NCI-H2227 treated with DMSO at 0.1 percent for 48 hours (cell line): ENCODE measurements at places on chromosomes 2 and 18.

DNA sequence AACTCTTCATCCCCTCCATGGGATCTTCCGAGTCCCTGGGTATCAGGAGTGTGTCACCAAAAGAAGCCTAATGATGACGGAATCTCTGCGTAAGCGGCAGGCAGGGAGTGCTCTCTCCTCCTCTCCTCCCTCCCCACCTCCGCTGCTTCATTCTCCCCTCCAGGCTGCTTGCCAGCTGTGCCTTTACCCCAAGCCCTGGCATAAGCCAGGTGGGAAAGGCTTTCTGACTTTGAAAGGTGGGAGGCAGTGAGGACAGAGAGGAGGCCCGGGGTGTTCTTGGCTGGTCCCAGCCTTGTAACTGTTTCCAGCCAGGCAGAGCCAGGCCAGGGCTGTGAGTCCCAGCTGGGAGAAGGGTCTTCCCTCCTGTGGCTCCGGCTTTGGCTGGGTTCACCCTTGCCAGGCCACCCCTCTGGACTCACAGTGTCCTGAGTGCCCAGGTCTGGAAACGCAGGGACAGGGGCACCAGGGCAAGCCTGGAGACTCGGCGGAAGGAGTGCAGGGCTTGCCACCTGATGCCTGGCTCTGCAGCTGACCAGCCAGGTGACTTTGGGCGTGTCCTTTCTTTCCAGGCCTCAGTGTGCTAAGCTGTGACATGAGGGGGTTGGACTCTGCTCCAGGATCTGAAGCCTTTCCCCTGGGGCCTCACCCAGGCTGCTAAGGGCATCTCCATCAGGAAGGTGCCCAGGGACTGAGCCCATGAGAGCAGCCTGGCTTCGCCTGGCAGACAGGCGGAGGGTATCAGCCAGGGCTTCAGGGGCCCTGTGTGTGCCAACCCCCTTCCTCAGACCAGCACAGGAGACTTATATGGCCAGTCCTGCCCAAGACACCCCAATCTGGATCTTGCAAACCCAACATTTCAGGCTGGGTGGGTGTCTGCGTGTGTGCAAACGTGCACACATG is 32.7 kb upstream of the HPCAL1 start:
- no peak for DNase-seq

DNA sequence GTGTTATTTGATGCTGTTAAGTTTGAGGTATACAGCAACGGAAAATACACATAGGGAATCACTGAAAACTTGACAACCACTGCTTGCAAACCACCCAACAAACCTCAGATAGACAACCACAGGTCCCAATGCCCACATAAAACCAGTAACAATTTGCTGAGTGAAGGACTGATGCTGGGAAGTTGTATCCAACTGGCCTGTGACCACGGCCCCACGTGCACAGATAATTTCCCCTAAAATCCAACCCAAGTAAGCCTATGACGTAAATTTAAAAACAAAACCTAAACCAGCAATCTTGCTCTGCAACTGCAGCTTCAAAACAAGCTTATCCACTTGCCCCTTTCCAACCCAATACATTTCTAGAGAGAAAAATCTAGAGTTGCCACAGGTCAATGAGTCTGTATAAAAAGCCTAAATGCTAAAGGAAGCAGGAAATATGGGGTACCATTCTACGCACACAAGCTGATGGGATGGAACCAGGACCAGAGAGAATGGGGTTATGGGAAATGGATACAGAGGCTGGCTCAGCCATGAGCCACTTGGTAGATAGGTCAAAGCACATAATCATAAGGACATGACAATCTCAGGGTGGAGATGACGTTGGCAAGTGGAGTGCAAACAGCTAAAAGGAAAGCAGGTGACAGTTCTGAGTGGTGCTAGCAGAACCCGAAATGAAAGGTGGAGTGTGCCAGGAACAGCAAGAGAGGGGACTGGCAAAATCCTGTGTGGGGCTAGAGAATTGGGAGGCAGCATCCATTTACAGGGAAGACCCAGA is 27.8 kb upstream of the CREB1 start:
- no peak for DNase-seq

- DNase-seq = no peak
These were observed 57.0 kb downstream of the ICOS start for GRCh38 chr2:203993560-203993959.

DNA sequence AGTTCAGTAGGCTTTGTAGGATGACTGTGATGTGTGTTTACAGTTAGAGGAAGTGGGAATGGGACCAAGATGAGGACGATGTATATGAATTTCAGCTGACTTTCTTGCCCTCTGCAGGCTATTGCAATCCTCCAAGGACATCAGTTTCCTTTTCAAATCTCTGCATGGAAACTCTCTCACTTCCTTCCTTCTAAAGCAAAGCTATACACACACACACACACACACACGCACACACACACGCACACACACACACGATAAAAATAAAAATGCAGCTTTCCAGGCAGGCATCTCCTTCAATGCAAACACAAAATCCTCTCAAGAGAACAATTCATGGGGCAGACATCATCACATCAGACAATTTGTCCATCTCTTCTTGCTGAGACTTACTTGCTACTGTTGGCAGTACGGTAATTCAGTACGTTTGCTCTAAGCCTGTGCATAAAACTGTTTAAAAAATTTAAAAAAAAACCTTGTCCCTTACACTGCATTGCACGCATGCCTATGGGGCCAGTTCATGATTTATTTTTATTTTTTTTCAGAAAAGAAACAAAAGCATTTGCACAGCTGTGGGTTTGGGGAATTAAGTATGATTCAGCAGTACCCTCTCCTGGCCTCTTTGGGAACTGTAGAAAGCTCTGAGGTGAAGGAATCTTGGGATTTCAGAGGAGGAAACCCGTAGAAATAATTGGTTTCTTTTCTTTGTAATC is 27.1 kb upstream of the ICOS start:
- peak; percentile 88 for DNase-seq

DNA sequence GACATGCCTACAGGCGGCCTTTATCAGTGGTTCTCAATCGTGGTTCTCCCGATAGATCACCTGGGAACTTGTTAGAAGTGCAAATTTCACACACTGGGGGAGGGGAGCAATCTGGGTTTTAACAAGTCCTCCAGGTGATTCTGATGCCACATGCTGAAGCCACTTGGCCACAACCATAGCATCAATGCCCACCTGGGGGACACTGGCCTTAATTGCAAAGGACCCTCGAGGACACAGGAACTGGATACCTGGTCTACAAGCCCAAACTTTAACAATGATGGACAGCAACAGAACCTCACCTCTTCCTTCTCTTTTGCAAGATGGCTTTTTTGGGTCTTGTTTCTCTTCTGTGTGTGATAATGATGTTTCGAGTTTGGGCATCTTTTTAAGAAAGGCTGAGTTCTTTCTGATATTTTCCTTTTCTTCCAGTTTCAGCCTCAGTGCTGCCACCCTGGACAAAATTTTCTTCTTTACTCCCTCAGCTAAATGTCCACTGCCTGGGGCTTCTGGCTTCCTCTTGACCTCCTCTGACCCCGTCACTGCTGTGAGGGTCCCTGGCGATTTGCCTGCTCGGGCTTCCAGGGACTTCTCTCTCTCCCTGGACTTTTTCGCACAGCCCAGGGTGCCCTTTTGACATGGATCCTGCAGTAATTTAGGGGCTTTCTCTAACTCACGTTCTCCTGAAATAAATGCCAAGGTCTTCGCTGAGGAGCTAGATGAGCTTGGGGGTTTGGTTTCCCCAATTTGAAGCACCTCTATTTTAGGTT is 94.2 kb downstream of the ALPK2 start:
- DNase-seq = no peak

DNA sequence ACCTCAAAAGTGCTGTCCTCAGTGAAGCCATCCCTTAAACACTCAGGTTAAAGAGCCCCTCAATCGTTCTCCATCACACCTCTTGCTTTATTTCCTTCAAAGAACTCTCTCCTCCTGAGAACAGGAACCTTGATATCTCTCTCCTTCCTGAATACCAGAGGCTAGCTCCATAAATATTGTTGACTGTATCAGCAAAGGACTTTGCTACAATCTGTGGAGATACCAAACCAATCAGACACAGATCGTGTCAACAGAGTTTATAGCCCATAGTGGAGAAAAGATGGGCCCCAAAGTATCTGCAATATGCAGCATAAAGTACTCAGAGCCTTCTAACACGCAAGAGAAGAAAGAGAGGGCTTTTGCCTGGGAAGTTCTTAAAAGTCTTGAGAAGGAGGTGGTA is 36.4 kb downstream of the PLEKHM3 start:
- DNase-seq = no peak

DNA sequence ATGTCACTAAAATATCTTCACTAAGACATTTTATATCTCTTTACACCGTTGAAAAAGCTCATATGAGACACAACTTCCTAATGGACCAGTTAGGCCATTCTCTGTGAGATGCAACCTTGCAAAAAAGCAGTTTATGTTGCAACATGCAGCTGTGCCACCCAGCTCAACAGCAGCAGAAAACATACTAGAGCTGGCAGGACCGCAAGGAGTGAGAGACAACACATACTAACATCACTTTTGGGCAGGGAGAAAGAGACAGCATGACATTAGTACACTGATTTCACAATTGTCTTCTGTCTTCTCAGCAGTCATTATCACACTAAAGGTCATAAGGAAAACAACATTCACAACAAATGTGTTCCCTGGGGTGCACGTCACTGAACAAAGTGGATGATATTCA is 122.9 kb downstream of the EPB41L3 start:
- DNase-seq = no peak

GRCh38 chr2:108943751-108944150 is 45.3 kb downstream of the EDAR start:
- DNase-seq = no peak

DNA sequence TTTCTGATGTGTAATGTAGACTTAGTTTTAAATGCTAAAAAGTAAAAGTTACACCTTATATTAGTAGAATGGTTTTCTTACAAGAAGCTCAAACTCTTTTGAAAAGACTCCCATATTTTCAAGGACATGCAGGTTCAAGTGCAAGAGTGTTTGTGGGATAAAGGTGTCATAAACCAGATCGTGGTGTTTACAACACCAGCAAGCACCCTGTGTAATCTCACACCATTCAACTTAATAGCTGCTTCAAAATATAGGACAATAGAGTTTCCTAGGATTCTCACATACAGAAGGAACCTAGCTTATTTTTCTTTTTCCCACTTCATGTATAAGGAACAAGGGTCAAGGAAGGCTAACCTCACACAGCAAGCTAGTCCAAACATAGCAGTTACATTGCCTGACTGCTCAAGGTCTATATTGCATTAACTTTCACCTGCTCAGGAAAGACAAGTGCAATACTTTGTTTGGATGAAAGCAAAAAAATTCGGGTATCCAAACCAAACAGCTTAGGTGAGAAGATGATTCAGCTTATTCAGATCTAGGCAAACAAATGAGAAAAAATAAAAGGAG is 172.3 kb downstream of the IKZF2 start:
- peak; percentile 66 for DNase-seq

DNA sequence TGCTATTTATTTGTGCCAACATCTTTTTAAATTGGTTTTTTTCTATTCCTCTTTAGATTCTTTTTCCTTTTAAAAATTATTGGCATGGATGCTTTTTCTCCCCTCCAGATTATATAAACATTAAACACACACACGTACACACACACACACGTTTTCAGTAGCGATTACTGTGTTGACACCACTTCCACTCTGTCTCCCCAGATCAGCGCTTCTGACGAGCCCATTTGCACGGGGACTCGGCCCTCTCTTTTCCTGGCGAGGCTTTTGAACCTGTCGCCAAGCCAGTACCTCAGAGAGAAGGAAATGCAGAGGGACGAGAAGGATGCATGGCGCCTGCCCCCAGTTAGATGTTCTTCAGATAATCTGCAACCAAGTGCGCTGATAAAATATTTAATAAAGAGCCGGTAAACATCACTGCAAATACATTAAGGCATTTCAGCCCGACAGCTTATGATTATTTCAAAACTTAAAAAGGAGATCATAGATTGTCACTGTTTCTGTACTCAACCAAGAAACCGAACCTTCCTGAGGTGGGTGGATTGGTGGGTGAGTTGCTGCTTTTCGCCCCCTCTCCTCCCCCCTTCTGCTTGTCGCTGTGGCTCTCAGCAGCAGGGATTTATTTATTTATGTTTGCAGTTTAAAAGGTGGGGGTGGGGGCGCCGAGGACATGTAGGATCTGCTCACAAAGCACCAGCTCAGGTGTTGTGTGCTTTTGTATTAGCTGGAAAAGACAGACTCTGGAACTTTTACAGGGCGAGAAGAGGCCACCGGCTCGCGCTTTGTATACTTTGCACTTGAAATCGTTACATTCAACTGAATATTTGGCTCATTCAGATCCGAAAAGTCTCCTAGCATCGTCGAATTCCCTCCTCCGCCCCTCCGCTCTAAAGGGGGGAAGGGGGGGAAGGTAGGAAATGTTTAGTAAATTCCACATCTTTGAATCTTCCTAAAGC is 787 bp upstream of the TBR1 start:
- peak; percentile 35 for DNase-seq

- no peak for DNase-seq
These were observed 124.6 kb downstream of the RTP5 start for GRCh38 chr2:241994086-241994485.

- no peak for DNase-seq
These were observed 489.3 kb downstream of the ZNF516 start for GRCh38 chr18:76005632-76006208.

DNA sequence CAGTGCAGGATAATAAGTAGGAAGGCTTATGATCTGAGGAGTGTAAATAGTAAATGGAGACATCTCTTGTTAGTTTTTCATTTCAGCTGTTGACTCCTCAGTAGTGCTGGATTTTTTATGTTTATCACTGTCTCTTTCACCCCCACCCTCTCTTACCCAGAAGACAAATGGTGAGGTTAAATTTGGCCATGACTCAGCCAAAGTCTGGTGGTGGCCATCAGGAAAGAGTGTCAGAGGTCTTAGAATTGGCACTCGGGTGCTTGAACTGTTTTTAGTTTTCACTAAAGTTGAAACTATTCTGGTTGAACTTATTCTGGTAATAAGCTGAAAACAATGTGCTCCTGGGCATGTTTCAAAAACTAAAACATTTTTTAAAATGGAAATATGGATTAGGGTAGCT is 123.3 kb downstream of the FHOD3 start:
- DNase-seq = no peak

DNA sequence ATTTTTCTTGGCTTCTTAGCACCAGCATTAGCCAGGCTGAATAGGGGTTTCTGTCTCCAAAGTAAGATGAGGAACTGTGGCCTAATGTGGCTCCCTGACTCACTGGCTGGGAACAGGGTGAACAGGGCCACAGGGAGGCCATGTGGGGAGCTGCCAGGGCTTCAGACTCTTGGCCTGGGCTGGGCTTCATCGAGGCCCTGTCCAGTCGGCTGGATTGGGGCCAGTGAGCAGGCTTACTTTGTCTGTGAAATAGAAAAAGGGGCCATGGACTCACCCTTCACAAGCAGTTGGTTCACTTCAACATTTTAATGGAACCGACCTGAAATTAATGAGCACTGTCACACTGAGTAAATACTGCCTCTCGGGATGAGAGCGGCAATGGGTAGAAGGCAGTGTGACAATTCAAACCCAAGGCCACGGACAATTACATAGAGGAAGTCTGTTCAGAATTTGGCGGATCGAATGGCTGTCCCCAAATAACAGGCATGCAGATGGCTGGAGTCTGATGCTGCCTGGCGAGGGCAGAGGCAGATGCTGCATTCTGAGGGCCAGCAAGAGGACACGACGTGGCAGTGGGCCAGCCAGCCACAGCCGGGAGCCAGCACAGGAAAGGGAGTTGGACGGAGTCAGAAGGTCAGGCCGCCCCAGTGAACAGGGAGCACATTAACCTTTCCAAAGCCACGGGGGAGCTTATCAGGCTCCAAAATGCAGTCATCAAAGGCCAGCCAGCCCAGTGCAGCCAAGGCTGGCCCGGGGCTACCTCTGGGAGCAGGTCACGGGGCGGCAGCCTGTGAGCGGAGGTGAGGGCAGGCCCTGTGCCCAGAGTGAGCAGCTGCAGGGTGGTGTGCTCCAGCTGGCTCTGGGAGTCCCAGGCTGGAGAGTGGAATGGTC is 146.6 kb upstream of the REV1 start:
- no peak for DNase-seq

GRCh38 chr2:9811216-9811615 is 32.1 kb upstream of the TAF1B start:
- no peak for DNase-seq
